Neuronal stem cell (in vitro differentiated cells): ENCODE measurements at places on chromosomes 2 and 18.

GRCh38 chr2:54845514-54845913 is 122.1 kb downstream of the EML6 start:
- DNase-seq, result no peak

- no peak for DNase-seq
Observed at GRCh38 chr18:62554061-62554815, 31.4 kb downstream of the ZCCHC2 start.

GRCh38 chr18:36568487-36568886 is 260.3 kb downstream of the TPGS2 start:
- DNase-seq, result no peak

DNA sequence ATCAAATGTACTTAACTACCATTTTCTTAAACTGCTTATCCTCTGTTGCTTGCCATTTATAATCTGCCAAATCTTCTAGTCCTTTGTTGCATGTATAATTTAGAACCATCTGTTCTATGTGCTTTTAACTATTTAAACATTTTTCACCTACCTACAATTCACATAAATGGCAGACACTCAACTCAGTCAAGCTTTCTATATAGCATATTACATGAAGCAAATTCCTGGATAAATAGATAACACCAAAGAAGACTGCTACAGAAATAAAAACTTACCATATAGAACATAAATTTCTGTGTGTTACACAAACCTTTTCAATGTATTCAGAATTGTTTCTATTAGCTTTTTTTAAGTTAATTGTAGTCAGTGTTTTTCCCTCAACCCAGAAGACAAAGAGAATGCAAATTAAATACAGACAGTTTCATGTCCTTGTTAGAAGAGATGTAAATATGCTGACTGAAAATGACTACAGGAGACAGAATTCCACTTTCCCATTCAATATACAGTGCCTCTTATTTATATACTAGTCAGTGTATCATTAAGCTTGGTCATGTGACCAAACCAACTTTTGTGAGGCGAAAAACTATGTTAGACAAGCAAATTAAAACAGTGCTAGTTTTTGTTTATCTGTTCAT is 2.6 kb downstream of the BAZ2B start:
- DNase-seq, result no peak

GRCh38 chr2:160411167-160411566 is 82.4 kb downstream of the RBMS1 start:
- no peak for DNase-seq

GRCh38 chr2:192513575-192513974 is 318.8 kb upstream of the TMEFF2 start:
- no peak for DNase-seq

GRCh38 chr2:98234776-98235175 is 111.5 kb upstream of the CNGA3 start:
- DNase-seq, result no peak

DNA sequence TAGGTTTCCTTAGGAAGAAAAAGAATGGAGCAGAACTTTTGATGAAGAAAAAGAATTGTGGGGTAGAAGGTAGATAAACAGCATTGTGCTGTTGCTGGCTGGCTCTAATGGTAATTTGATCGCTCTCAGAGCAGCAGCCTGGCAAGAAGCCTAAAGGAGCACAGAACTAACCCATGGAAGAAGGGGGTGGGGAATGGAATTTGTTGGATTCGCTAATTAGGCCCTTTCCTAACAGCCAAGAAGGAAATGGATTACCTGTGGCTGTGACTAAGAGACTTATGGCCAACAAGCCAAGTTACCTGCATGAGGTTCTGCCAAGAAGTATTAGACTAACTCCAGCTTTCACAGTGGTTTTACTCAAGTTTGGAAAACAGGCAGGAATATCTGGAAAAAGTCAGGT is 210.6 kb downstream of the IKZF2 start:
- peak; percentile 58 for DNase-seq

GRCh38 chr2:232680006-232680405 is 17.1 kb upstream of the GIGYF2 start:
- DNase-seq, result no peak

DNA sequence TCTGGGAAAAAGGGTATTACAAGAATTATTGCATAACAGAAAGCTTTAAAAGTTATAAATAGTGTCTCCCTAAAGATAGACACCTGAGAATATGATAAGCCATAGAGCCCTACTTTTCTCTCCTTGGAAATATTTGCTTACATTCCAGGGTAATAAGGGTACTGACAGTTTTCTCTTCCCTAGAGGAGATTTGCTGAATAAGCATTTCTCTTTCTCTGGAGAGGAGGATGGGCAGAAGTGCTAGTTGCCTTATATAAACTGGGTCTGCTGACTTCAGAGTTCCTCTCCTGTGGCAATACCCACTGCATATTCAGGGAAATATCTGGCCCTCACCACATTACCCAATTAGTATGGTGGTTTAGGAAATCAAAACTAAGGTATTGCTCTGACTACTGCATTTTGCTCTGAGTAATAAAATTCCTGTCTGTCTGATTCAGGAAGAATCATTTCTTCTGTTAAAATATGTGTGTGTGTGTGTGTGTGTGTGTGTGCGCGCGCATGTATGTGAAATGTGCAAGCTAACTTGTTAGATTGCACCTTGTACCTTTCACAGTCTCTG is 1391.3 kb downstream of the DSC3 start:
- no peak for DNase-seq

GRCh38 chr2:216341121-216341520 is 31.2 kb downstream of the MARCHF4 start:
- no peak for DNase-seq

- DNase-seq, result no peak
Observed at GRCh38 chr2:168584911-168585310, 128.8 kb downstream of the CERS6 start.

DNA sequence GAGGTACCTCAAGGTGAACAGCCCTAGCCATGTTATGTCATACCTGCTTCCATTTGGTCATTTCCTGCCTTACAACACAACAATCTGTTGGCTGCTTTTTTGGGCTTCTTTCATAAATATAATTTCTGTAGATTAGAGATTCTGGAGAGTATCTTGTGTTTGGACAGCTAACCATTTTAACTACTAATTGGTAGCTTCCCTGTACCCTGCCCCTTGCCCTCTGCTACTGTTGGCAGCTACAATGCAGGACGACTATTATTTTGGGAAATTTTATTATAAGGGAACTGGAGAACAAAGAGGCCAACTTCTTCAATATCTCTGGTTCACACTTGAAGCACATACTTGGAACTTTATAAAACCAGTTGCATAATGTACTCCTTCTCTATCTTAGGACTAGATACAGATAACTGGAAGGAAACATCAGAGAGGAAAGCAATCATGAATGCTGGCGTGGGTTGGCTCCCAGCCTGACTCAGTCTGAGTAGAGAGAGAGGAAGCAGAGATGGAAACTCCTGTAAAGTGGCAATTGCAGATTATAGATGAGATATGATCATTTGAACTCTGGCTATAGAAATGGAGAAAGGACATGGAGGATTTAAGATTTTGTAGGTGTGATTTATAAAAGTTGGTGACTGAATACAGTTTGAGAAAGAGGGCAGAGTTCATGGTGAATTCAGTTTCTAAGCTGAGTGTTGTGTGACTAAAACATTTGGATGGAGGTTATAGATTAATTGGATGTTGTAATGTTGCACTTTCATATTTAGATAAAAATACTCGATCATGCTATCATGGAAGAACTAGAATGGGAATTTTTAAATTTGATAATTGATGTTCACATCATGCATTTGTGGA is 74.5 kb downstream of the MDH1 start:
- no peak for DNase-seq

GRCh38 chr2:658426-658825 is 18.8 kb downstream of the TMEM18 start:
- no peak for DNase-seq

- DNase-seq, result no peak
Observed at GRCh38 chr2:204032301-204032700, 95.7 kb downstream of the ICOS start.

DNA sequence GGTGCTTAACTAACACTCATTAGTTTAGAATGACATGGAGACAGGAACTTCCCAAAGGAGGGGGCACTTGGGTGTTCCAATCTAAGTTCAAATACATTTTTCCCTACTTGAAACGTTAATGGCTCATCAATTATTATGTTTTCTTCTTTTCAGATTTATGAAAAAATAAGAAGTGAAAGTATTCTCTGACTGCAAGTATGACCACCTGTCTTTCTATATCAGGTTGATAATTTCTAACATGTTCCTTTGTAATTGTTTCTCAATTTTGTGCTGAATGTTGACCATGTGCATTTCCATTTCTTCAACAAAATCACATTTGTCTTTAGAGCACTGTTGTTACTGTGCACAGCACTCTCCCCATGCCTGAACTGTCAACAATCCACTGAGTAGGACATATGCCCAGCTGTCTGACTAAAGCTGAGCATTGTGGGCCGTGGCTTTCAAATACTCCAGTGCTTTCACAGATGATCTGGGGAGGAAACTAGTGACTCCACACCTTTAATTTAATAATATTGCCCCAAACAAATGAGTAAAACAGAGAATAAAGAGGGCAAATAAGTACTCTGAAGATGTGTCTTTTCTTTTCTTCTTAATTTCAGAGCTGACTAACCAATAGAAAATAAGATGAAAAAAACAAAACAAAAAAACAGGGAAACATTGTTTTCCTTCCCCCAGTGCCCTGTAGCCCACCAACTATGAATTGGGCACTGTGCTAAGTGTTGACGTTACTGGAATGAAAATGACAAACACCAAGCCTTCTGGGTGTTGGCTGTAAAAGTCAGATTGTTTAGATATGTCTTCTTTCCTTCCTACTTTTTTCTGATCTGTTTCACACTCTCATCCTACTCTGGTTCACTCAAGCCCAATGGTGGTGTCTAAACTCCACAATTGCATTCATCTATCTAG is 16.0 kb downstream of the LANCL1 start:
- no peak for DNase-seq

- DNase-seq, result no peak
Observed at GRCh38 chr2:240217431-240218301, 77.2 kb upstream of the OTOS start.

DNA sequence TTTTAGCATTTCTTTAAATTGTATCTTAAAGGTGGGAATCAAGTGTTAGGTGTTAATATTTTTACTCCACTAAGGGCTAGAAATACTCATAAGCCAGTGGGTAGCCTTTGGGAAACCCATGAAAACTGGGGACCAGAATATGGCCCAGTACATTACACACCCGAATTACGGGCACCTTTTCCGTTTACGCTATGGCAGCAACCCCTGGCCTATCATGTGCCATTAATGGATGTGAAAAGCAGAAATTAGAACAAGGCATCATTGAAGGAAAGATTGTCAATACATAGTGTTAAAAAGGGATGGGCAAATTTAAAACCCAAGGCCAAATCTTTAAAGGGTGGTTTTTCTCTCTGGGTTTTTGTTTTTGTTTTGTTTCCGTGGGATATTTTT is 781 bp downstream of the FARP2 start:
- DNase-seq, result no peak

- DNase-seq, result peak; percentile 49
Observed at GRCh38 chr18:22703883-22704585, 229.1 kb upstream of the RBBP8 start.

DNA sequence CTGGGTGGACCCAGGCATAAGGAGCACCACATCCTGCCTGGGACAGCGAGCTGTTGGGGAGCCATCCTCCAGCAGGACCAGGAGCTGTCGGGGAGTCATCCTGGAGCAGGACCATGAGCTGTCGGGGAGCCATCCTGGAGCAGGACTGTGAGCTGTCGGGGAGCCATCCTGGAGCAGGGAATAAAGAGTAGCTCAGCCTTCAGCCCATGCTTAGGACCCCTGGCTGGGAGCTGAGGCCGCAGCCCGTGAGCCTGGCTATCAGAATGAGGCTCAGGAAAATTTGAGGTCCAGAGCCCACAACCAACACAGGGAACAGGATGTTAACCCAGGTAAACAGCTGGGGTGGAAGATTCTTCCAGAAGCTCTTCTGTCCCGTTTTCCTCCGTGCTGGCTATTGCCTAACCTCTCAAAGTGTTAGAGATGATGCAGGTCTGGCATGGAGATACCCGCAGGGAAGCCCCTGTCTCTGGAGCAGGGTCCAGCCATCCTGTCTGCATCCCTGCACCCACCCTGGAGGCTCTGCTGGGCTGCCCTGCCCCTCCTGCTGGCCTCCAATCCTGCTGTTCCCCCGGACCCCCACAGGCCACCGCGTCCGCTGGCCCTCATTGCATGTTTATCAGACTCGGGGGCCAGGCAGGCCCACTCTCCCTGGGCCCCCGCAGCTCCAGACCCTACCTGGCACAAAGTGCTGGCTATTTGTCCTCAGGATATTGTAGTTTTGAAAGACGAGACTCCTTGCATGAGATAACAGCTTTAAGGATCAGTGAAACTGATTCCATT is 243.5 kb upstream of the MYT1L start:
- no peak for DNase-seq

DNA sequence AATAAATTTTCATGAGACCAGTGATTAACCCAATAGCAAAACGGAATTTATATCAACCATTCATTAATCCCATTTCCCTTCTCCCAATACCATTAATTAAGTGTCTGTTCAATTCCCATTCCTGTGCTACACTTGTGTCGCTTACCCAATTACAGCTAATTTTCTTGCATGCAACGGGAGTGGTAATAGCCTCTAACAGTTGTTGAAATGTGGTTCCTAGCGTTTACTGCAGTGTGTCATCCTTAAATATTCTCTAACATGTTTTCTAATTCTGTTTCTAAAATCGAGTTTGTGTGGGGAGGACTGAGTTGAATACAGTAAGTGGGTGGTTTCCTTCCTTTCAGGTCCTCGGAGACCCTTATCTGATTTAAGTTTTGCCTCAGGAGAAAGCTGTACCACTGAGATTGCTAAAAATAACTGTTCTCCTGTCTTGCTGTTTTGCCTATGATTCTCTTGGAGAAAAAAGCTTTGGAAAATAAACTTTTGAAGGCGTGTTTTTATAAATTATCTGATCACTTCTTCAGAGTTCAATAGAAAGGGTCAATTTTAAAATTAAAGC is 59.3 kb upstream of the LRRTM1 start:
- DNase-seq, result no peak

GRCh38 chr2:45028276-45028675 is 19.0 kb upstream of the SIX2 start:
- DNase-seq, result no peak

DNA sequence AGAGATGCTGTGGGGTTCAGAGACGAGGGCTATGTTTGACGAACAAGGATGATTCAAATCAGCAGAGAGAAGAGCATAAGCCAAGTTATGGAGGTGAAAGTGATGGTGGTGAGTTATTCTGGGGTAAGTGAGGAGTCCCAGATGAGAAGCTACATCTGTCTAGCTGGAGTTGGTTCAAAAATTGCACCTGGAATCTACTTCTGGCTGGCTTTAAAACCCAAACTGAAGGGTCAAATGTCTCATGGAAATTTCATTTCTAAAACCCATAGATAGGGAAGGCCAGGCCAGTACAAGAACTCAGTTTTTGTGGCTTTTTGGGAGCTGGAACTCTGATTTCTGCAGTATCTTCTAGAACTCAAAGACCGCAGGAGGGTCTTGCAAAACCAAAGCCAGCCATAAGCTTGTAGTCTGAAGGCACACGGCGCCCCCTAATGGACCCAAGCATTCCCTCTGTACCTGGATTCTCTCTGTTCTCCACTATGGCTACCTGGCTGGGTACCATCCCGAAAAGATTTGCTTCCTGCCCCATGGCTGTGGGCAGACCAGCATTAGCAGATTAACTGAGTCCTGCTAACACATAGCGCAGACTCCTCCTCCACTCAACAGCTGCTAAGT is 229.1 kb upstream of the SLC14A2 start:
- peak; percentile 52 for DNase-seq

GRCh38 chr18:44047585-44047984 is 633.1 kb upstream of the SETBP1 start:
- no peak for DNase-seq

GRCh38 chr18:11689669-11690565 is 853 bp downstream of the GNAL start:
- peak; percentile 51 for DNase-seq
